ENCODE measurements at places on chromosomes 2 and 18.

DNA sequence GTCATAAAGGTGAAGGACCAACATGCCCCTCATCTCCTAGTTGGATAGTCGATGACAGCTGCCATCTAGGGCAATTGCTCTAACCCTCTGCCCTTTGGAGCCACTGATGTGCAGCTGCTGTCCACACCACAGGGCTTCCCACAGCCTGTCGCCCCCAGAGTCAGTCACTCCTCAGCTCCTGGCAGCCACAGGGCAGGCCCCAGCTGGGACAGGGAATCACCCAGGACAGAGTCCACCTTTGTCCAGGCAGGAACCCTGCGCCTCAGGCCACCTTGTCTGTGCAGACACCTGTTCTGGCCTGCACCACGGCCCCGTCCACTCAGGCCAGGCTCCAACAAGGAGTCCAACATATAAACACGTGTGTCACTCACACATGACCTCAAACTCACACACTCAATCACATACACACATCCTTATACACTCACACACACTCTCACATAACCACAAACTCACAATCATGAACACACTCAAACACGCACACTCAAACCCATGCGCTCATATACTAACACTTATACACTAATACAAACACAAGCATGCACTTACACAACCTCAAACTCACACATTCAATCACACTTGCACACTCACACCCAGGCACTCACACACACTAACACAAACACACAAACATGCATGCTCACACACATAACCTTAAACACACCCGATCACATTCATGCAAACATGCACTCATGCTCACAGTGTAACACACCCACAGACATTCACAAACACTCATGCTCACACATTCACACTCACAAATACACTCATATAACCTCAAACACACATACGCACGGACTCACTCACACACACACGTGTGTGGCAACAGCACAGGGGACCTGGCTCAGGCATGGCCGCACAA is 29.7 kb downstream of the HDAC4 start:
- DNase-seq, result no peak

GRCh38 chr2:64632835-64633819 is 20.6 kb downstream of the SERTAD2 start:
- DNase-seq, result no peak

DNA sequence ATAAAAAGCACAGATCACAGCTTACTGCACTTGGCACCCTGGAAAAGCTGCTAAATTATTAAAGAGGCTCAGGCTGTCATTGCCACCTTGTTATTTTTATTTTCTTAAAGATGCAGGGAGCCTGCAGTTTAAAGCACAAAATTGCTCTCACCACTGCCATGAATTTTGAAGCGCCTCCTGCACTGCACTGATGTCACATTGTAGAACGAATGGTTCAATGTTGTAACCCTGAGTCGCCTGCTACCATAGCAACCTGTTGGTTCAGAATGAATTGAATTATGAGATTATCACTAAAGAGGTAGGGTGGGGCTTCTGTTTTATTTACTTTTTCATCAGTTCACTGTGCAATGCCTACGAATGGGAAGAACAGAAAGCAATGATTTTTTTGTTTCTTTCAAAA is 16.5 kb downstream of the SCG2 start:
- DNase-seq, result no peak

GRCh38 chr2:218452079-218452478 is 33.2 kb downstream of the VIL1 start:
- DNase-seq, result no peak

- DNase-seq, result no peak
Observed at GRCh38 chr2:50546790-50547189, 485.1 kb downstream of the NRXN1 start.

DNA sequence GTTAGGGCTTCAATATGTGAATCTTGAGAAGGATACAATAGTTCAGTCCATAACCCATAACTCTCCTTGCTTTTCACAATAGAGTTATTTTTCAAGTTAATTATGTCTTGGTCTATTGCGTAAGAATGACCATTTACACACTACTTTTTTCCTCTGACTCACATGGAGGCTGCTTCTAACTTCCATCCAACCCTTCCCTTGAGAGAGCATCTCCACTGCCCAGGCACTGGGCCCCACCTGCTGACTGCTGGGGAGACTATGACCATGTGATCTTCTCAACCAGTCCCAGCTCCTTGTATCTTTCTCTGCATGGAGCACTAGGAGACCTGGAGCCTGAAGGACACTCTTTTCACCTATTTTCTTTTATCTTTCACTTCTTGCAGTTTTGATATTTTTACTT is 251.5 kb downstream of the GPD2 start:
- DNase-seq, result no peak

- DNase-seq, result no peak
Observed at GRCh38 chr2:149894760-149895159, 307.2 kb upstream of the MMADHC start.

GRCh38 chr2:12587729-12588522 is 128.8 kb upstream of the TRIB2 start:
- DNase-seq, result no peak

DNA sequence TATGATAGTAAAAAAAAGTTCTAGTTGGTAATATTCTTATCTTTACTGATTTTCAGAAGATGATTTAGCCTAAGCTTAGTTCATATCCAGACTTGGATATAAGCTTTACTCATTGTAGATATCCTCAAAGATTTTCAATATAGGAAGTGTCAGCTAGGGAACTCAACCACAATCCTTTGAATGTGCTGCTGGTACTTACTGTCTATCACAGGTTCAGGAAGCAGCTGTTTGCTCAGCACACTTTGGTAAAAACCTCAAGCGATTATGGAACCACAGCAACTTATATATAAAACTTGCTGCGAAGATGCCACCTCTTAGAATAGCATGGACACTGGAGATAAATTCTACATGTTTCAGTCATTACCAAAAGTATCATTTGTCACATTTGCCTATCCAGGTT is 60.1 kb upstream of the TNFRSF11A start:
- no peak for DNase-seq

GRCh38 chr18:56458770-56459712 is 179.4 kb downstream of the TXNL1 start:
- DNase-seq, result no peak

DNA sequence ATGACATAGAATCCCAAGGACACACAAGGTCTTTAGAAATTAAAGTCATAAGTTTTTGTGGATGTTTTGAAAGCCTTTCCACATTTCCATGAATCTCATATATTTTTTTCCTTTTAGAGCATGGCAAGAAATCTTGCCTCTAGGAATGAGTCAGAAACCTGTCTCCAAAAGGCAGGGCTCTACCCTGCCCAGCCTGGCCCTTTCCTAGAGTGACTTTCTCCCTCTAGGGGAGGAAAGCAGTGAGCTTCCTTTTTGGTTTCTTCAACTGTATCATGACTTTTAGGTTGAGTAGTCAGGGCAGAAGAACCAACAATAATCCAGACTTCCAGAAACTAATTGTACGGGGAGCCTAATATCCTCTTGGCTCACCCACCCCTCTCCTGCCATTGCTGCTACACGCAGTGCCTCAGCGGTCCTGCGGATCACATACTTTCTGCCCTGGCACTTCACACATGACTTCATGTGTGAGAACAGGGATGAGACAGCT is 300.3 kb downstream of the AGPS start:
- DNase-seq, result no peak

DNA sequence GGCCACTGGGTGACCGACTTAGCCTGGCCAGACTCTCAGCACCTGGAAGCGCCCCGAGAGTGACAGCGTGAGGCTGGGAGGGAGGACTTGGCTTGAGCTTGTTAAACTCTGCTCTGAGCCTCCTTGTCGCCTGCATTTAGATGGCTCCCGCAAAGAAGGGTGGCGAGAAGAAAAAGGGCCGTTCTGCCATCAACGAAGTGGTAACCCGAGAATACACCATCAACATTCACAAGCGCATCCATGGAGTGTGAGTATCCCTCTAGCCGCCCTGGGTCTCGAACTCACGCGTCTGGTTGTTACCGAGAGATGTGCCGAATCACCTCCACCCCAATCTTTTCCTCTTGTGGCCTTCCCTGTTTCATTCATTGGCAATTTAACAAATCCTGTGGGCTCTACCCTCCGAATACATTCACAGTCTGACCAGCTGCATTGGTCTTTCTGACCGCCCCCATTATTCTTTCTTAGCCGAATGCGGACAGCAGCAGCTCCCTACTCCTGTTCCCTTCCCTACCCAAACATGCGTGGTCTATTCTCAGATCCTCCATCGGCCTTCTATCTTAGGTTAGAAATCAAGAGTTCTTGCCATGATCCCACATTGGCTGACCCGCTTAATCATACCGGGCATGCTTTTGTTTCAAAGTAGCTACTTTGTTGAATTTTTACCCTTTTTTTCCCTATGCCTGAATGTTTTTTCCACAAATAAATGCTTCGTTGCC is 631 bp downstream of the RPL31 start:
- no peak for DNase-seq

DNA sequence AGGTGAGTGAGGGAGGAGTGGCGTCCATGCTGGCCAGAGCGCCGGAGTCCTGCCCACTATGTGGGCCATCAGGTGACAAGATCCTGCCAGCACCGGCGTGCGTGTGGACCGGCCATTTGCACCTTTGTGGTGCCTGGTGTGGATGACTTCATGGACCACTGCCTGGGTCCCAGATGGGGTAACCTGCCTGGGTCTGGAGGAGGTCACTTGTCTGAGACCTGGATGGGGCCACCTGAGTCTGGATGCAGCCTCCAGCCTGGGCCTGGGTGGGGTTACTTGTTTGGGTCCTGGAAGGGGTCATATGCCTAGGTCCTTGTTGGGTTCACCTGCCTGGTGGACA is 299.6 kb downstream of the NDUFA10 start:
- no peak for DNase-seq

DNA sequence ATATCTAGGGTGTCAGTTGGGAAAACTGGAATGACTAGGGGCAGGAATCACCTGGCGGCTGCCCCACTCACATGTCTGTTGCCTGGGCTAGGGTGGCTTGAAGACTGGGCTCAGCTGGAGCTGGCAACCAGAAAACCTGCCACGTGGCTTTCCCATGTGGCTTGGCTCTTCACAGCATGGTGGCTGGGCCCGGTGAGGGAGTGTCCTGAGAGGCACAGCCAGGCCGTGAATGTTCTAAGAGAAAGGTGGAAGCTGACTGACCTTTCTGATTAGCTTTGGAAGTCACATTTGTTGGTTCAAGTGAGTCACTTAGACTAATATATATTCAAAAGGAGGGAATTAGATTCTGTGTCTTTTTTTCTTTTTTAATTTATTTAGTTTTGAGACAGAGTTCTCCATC is 22.7 kb downstream of the SP5 start:
- no peak for DNase-seq

- DNase-seq, result no peak
Observed at GRCh38 chr18:75818383-75818782, 390.9 kb upstream of the SMIM21 start.

DNA sequence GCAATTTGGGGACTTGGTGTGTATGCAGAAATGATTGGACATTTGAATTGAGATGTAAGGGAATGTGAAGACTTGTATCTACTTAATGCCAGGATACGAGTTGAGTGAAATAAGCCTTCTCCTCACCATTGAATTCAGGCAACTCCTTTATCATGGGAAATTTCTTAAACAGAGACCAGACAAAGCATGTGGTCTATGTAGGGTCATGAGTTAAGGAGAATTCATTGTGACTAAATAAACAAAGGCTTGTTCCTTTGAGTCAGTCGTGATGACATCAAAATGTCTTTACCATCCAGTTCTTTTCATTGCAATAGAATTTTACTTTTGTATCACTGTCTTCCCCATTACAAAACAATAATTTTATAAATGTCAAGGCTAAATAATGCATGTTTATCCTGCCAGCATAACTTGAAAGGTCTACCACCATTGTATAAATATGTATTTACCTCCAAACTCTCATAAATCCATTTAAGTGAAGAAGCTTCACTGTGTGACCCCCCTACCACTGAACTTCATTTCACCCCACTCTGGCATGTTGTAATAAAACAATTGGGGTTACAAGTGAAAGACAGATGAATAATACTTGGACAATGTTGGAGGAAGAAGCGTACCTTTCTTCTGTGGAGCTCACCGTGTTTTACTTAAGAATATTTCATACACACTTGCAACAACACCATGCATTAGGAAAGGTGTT is 149.4 kb downstream of the EPHA4 start:
- no peak for DNase-seq

- DNase-seq, result no peak
Observed at GRCh38 chr18:47427072-47427471, 175.6 kb upstream of the SKOR2 start.

DNA sequence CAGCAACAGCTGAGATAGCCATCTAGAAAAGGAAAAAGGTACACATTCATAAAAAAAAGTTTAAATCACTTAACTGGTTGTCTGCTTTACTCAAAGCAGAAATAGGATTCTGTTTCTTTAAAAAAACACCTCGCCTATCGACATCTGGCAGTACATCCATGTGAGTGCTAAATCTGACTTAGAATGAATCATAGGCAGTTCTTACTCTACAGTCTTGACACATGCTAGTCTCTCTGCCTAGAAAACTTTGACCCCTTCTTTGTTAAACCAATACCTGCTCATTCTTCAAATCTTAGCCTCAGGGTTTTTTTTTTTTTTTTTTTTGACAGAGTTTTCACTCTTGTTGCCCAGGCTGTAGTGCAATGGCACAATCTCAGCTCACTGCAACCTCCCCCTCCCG is 37.1 kb upstream of the GPR75 start:
- DNase-seq, result no peak

GRCh38 chr2:44836174-44836573 is 105.3 kb upstream of the SIX3 start:
- no peak for DNase-seq

DNA sequence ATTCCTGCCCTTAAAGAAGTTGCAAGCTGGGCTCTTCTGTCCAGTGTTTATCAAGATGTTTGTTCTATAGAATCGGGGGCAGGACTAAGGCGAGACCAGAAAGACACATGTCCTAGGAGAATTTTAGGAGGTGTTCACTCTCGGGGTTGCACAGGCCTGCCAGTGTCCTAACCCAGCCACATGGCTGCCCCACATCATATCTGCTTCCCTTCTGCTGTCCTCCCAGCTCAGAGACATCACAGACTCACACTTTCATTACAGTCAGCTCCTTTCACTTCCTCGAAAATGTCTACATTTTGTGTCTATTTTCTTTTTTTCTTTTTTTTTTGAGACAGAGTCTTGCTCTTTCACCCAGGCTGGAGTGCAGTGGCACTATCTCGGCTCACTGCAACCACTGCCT is 10.7 kb upstream of the MRO start:
- DNase-seq, result no peak

DNA sequence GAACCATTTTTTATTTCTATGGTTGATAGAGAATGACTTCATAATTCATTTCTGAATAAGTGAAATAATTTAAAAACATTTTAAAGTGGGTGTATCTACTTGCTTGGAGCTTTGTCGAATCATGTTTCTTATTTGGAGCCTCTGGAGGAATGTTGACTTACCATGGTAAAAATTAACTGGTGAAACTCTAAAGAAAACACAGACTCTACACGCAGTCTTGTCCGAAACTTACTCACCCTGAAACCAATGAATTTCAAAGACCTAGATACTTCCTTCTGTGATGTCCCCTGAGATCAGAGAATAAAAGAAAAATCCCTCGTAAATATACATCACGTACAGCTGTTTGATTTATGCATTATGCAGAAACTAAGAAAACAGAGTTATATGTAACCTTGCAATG is 665.2 kb upstream of the NRXN1 start:
- DNase-seq, result no peak

GRCh38 chr18:51520676-51521180 is 323.2 kb upstream of the MEX3C start:
- DNase-seq, result no peak

- DNase-seq, result no peak
Observed at GRCh38 chr2:204863336-204863735, 318.1 kb downstream of the PARD3B start.

GRCh38 chr2:204015118-204015843 is 78.7 kb downstream of the ICOS start:
- no peak for DNase-seq

- no peak for DNase-seq
Observed at GRCh38 chr2:128375454-128375853, 56.8 kb upstream of the HS6ST1 start.
